A549 treated with Mapracorat at 1 μM for 4 hours (cell line): ENCODE measurements at places on chromosomes 4 and X. TPM values are rescaled to one million over a fixed set of nuclear protein-coding genes. Genes with fewer than 3 reads are reported as not detected.

HHIP gene
- total RNA-seq: 0.60 to 1.1 TPM (median 0.98 TPM) in 5 replicates

CLDN2 gene
- 5.9 to 8.7 TPM (median 7.6 TPM) in 5 replicates for total RNA-seq

HPGDS gene
- not detected in 5 replicates for total RNA-seq

NUDT11 gene
- total RNA-seq: 2.2 to 3.5 TPM (median 2.6 TPM) in 5 replicates

S100P gene
- 54.2 to 116 TPM (median 104 TPM) in 5 replicates for total RNA-seq
